ENCODE measurements at places on chromosomes 5 and 9. TPM values are rescaled to one million over a fixed set of nuclear protein-coding genes. Genes with fewer than 3 reads are reported as not detected.

The HMGCR gene
- 60.2 TPM for polyA plus RNA-seq

The CDK5RAP2 gene
- polyA plus RNA-seq = 42.0 TPM

The PTGES gene
- polyA plus RNA-seq = 4.9 TPM

The PRSS3 gene
- 97.9 TPM for polyA plus RNA-seq

The PRR7 gene
- polyA plus RNA-seq = 1.7 TPM

The SLC9A3 gene
- 203 TPM for polyA plus RNA-seq

The SAXO1 gene
- polyA plus RNA-seq = 0.06 TPM

The PCDHA12 gene
- polyA plus RNA-seq = 0.48 TPM
